ENCODE measurements at places on chromosomes 3 and 15.

DNA sequence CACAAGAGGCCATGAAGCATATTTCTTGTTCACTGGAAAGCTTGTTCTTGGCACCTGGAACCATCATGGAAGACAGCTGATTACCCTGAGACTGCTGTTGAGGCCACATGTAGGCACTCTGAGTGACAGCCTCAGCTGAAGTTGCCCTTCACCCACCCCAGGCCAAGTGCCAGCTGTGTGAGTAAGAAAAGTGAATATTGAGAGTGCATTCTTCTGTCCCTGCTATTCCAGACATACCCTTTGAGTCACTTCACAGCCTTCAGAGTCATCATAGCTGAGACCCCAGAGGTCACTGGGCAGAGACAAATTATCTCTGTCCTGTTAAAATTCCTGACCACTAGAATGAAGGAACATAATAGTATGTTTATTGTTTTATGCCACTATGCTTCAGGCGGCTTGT, 79.6 kb downstream of the NFKBIZ start:
- DNase-seq: no peak

GRCh38 chr3:194661946-194662345, 10.0 kb downstream of the LSG1 start:
- DNase-seq: no peak

GRCh38 chr3:128349963-128350599, 116.6 kb downstream of the DNAJB8 start:
- DNase-seq: no peak

DNA sequence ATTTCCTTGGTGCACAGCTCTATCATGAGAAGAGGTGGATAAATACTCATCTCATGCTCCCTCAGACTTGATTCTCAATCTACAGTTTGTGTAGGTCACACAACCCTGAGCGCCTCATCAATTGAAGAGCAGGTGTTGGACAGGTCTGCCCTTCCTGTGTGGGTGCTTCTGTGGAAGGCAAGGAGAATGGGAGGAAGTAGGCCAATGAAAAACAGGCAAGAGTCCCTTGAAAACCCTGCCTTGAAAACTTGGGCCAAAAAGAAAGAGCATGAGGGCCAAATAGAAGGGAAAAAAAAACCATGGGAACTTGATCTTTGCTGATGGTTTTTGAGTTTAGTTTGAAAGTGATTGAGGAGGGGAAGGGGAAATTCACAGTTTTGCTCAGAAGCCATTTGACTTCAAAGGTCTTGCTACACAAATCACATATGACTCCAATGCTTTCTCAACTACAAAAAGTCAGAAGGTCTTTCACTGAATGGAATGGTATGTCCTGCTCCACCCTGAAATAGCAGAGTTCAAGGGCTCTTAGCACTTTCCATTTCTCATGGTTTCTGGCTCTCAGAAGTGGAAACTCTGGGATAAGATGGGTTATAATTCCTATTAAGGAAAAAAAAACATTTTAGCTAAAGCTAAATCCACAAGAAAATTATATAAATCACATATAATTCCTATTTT, 37.2 kb upstream of the TM4SF1 start:
- no peak for DNase-seq
